Activated naive CD4-positive, alpha-beta T cell (primary cell): ENCODE measurements at places on chromosomes 6 and 20.
A peak's percentile ranks its signal among the peaks of the same experiment; 100 is the strongest.

GRCh38 chr6:97658090-97658489, 375.1 kb upstream of the MMS22L start:
- DNase-seq = no peak

DNA sequence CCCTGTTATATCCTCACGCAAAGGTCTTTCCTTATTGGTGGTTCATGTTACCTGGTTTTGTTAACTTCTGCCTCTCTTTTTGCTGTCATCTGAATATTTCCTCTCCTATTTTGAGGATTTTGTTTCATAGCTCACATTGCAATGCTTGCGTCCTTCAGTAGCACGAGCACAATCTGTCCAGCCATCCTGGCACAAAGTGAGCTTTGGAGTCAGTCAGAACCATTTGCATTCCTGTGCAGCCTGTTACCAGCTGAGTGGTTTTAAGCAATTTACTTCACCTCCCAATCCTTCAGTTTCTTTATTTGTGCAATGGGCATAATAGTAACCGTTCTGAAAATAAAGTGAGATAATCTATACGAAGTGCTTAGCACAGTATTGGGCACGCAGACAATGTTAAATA, 42.7 kb downstream of the AKAP7 start:
- DNase-seq = no peak

- no peak for DNase-seq
These were observed 6.6 kb downstream of the CDK5RAP1 start for GRCh38 chr20:33394718-33395117.

GRCh38 chr20:15705975-15706374, 867.3 kb downstream of the KIF16B start:
- DNase-seq = no peak

GRCh38 chr20:38290829-38291814, 12.8 kb upstream of the BPI start:
- DNase-seq = no peak

GRCh38 chr6:166365806-166366205, 16.9 kb downstream of the MPC1 start:
- no peak for DNase-seq

- DNase-seq = no peak
These were observed 128.9 kb downstream of the BANF2 start for GRCh38 chr20:17828598-17829144.

DNA sequence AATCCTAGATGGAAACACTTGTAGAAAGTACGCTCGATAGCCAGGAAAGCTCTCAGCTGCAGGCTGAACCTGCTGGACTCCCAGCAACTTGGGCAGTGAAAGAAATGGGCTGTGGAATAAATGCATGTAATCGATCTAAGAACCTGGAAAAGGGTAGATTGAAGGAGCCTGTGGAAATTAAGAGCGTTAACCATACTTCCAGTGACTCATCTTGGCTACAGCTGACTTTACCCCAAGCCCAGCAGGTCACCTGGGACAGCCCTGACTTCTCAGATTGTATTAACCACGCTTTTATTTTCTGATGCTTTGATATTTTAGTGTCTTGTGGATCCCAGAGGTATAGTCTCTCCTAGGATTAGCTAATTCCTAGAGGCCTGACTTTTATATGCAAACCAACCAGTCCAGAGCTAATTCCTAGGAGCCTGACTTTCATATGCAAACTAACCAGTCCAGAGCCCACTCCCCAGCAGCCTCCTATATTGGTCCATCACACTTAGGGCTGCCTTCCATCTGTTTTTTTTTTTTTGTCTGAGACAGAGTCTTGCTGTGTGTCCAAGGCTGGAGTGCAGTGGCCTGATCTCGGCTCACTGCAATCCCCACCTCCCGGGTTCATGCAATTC, 86.3 kb downstream of the GMPR start:
- DNase-seq = no peak

DNA sequence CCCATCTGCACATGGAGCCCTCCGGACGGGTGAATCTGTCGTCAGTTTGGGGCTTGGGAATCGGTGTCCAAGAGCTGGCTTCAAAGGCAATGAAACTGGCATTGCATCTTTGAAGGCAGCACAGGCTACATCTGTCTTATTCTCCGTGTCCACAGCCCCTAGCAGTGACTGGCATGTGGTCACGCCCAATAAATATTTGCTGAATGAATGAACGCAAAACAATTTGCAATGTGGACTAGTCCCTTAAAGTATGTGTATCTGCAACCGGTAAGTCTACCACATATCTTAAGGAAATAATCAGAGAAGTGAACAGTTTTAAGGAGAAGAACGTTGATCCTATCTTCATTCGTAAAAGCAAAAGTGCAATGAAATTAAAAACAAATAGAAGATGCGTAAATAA, 8.0 kb upstream of the PMEPA1 start:
- DNase-seq = no peak

DNA sequence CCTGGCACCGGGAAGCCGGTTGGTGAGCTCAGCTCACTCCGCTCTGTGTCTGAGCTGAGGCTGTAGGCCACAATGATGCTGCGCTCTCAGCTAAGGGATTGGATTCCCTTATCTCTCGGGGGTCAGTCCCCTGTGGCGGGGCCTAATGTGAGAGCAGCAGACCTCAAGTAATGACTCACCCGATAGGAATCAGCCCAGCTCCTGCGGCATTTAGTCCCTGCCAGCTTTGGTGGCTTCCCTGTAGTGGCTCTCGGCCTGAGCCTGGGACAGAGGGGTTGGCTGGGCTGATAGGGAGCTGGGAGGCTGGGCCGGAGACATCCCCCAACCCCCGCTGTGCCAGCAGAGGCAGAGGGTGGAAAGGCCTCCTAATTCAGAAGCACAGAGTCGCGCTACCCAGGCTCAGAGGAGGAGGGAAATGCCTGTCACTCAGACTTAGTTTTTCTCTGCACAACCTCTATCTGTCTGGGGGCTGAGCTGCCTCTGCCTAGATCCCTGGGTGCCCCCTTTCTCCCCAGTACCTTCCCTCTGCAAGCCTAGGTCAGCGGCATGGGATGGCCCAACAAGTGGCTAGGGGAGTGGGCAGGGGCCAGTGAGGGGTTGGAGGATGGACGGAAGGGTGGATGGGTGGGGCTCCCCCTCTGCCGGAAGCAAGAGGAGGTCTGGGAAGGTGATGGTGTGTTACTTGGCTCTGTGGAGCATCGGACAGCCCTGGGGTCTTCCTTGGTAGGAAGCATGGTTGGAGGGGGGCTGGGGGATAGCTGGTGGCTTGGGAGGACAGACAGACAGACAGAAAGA, 92.2 kb downstream of the CDH22 start:
- DNase-seq = no peak

DNA sequence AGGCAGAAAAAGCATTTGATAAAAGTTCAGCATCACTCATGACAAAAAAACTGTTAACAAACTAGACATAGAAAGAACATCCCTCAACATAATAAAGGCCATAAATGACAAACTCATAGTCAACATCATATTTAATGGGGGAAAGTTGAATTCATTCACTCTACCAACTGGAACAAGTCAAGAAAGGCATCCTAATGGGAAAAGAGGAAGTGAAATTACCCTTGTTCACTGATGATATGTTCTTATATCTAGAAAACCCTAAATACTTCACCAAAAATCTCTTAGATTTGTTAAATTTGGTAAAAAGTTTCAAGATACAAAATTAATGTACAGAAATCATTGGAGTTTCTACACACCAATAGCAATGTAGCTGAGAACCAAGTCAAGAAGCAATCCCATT, 48.9 kb downstream of the GGTLC1 start:
- no peak for DNase-seq

DNA sequence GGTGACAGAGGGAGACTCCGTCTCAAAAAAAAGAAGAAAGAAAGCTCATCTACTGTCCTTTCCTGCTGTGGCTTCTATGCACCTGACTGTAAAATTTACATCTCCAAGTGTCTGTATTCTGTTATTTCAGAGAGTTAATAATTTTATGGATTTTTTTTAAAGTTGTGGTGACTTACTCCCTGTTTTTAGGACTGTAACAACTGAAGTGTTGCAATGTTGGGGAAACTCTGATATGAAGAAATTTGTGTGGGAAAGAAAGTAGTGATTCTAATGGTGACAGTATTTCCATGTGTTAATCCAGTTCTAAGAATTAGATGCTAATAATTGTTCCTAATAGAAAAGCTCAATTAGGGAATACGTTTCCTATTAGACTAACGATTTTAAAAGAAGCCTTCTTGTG, 27.4 kb downstream of the STX11 start:
- DNase-seq = no peak

- no peak for DNase-seq
These were observed 137.4 kb downstream of the IPCEF1 start for GRCh38 chr6:154219250-154219649.

- DNase-seq = no peak
These were observed 16.4 kb downstream of the SYNJ2 start for GRCh38 chr6:157997893-157998608.

DNA sequence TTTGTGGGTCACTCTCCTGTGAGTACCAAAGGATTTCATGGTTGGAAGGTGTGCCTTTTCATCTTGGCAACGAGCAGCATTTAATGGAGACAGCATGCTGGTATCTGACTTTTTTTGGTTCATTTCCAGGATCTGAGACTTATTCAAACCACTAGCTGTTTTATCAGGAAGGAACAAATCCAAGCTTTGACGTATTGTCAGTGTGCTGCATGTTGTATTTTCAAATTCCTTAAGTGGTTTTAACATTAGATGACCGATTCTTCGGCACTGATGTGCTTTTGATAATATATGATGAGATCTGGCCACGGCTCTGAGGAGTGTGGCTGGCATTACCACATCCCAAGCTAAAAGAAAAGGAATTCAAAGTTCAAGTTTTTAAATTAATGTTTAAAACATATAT, 6.4 kb downstream of the RMND1 start:
- DNase-seq = no peak

DNA sequence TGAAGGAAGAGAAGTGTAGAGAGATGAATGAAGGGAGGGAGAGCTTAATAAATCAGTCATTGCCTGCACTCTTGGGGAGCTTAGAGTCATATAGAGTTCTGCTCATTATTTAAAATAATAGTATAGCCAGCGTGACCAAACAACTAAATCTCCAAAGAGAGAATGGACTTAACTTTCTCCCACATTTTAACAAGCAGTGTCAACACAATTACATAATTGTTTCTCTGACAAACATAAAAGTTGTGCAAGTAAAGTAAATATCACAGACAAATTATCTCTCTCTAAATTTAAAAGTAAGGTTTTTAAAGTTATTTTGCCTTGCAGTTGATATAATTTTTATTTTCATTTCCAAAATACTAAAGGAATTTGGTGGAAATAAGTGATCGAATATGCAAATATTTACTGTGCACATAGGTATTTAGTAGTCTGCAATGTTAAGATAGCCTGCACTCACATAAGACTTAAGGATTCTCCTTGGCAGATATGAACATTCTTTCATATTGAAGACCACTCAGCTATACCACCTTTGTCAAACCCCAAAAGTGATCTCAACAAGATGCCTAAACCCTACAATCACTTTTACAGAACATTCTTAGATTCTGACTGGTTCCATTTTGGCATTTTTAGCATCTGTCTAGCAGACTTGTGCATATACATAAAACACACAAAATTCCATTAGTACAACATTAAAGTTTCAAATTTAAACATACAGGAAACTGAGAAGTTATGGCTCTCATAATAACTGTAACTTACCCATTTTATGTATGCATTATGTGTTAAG, 67.7 kb downstream of the KIF6 start:
- no peak for DNase-seq

DNA sequence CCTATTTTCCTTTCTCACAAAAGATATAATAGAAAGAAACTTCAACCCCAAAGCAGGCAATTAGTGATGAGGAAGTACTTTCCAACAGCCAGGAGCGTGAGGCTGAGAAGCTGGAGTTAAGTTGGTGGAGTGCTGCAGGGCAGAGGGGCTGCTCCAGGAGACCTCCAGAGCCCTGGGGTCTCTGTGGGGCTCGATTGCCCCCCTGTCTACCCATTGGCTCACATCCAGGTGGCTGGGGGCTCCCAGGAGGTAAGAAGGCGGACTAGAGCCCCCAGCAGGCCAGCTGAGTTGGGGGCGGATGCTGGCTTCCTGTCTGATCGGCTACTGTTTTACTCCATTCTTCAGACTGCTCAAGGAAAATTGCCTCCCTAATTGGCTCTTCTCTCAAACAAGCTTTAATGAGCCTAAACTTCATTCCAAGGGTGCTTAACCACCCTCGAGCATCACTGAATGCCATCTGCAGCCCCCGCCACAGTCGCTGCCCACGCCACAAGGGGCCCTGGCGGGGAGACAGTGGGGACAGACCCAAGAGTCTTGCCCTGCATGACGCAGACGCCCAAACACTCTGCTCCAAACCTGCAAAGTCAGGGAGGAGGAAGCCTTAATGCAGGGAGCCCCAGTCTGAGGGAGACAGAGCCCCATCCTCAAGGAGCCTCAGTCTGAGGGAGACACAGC, 78.6 kb downstream of the MDGA1 start:
- DNase-seq = no peak

- peak; percentile 26 for DNase-seq
These were observed 14.7 kb downstream of the UQCC2 start for GRCh38 chr6:33696548-33697518.

DNA sequence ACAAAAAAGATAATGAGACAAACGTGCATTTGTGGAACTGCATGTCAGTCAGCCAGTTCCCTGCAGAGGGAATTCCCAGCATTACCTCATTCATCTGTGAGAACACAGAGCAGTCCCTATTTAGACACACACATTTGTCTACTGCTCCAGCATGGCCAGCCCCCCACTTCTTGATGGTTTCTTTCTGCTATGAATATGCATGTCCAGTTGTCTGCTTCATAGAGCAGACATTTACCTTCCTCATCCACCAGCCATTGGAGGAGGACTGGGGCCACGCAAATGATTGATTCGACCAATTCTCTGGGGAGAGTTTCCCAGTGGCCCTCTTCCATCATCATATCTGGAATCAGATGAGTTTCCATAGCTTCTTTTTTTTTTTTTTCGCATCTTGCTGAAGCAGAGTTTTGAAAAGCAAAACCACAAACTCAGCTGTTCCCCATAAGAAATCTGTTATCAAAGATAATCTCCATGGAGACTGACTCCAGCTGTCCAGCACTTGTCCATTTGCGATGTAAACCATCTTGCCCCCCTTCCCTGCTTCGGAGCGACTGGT, 11.8 kb downstream of the ENPP1 start:
- DNase-seq = no peak

- DNase-seq = no peak
These were observed 55.5 kb downstream of the JARID2 start for GRCh38 chr6:15301179-15302006.

- DNase-seq = no peak
These were observed 103.9 kb upstream of the ISM1 start for GRCh38 chr20:13117200-13117599.

GRCh38 chr6:148967011-148967520, 220.2 kb downstream of the UST start:
- no peak for DNase-seq
